Stimulated activated CD8-positive, alpha-beta memory T cell treated with anti-CD3 and anti-CD28 coated beads, Interleukin-4, amount 100 ng/mL, for 4 hours (primary cell): ENCODE measurements at places on chromosomes 2 and 18.

DNA sequence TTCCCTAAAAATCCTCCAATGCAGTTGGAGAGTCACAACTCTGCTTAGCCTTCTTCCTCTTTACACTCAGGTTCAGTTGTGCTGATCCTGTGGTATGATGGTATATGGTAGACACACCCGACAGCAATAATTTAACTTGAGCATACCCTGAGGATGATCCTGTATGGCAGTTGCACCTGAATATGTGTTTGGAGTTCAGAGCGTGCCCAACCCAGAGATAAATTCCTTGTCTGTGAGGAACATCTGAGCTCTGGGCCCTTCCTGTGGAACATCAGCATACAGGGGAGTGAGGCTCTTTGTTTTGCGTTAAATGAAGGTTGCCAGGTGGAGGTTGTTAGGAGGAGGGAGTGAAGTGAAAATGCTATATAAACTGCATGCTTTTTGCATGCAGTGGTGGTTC lies 187.7 kb downstream of the MYO3B start:
- DNase-seq, result no peak

GRCh38 chr2:239054921-239055320 lies 207.0 kb downstream of the TWIST2 start:
- no peak for DNase-seq

- DNase-seq, result no peak
Measured at GRCh38 chr2:143229411-143229810, 100.2 kb downstream of the ARHGAP15 start.

DNA sequence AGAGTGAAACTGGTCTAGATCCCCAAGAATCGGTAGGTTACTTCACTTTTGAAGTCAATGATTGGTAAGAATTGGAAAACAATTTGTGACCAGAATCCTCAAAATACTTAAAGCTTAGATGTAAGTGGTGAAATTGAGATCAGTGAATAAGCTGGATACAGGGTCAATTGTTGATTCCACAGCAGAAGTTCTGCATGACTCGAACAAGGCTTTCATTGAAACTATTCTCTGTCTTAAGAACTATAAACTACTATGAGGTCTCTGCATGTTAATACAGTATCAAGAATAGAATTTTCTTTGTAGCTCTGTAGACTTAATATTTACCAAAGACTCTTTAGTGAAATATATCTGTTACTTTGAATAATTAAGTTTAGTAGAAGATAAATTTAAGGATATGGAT lies 324.2 kb upstream of the FIGN start:
- DNase-seq, result no peak

- DNase-seq, result no peak
Measured at GRCh38 chr2:222447131-222447530, 22.8 kb downstream of the SGPP2 start.

DNA sequence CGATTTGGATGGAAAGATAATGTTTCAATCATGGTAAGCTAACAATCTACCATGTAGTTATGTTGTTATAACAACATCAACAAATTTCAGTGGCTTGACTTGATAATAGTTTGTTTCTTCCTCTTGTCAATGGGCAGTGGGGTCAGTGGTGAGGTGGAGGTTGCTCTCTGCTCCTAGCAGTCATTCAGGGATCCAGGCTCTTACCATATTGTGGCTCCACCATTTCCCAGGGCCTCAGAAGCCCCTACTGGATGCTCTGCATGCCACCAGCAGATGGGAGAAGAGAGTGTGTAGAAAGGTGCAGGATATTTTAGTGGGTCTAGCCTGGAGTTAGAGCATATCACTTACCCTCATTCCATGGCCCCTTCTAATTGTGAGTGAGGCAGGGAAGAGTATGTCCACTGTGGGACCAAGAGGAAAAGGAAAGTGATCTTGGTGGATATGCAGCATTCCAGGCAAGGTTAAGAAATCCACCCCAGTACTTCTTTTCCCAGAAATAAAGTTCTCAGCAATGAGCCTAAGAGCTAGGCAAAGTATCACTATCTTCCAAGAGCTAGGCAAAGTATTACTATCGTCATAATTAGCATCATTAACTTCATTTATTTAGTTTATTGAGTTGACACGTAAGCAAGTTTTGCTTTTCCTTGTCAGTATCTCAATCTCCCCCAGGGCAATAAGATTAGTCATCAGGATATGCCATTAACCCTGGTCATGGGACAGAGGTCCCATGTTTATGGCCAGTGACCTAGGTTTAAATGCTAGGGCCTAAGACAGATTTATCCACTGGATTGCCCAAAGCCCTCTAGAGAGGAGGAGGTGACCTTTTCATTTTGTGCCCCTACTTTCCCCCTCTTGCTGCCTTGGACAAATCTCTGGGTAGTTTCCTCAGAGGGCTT lies 4.2 kb upstream of the IWS1 start:
- DNase-seq, result no peak

DNA sequence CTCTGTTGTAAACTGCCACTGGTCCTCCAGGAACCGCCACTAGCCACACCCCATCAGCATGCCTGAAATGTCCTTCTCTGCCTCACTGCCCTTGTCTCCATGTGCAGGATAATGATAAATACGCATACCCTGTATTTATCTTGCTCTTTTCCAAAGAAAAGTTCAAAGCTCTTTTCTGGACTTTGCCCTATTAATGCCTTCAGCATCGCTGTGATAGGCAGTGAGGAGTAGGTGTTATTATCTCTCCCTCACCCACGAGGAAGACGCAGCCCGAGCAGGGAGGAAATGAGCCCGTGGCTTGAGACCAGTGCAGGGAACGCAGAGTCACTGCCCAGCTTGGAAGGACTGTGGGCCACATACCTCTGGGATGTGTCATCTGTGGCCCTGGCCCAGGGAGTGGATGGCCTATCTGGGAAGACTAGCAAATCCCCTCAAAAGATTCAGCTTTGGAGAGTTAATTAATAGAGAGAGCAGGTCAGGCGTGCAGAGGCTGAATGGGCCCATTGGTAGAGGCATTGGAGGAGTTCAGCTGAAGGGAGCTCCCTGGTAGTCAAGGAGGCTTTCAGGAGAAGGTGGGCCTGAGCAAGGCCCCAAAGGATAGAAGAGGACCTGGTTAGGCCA lies 39.5 kb upstream of the MCFD2 start:
- DNase-seq, result no peak

DNA sequence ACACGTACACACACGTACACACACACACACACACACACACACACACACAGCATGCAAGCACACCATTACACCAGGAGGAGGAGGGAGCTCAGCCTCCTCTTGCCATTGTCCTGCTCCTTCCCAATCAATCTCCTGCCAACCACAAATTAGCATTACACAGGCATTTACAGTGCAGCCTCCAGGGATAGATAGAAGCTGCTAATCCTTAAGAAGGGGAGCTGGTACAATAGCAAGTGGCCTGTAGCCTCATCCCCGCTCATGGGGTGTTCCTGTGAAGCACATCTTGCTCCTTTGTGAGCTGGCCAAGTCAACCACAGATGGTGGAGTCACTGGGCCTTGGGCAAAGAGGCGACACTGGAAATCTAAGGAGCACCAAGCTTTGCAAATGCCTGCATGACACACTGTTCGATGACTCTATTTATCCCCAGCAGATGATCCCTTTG lies 110.3 kb upstream of the PKDCC start:
- DNase-seq, result no peak

- DNase-seq, result no peak
Measured at GRCh38 chr2:195513119-195513518, 143.9 kb upstream of the SLC39A10 start.

DNA sequence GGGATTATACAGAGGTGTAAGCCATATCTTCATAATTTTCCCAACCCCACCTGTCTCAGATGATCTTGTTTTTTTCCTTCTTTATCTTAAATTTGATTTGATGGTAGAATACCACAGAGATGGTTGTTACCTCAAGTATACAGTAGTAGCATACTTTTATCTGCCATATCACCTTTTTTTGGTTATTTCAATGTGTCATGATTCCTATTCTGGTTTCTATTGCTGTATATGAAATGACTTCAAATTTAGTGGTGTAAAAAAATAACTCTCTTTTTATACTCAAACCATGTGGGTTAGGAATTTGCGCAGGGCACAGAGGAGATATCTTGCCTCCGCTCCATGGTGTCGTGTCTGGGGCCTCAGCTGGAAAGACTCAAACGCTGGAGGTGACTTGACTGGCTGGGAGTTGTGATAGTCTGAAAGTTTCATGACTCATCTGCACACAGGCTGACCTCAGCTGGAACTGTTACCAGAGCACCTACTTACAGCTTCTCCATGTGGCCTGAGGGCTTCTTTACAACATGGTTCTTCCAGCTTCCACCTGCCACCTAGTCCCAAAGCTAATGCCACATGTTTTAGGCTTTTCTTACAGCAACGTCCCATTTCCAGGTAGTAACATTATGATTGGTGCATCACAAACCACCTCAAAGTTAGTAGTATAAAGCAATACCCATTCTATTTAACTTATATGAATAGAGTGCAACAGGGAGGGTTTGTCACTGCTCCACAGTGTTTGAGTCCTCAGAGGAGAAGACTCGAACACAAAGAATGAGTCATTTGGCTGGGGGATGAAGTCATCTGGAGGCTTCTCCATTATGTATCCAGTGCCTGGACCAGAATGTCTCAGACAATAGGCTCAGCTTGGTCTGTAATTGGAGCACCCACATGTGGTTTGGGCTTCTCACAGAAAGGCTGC lies 82.3 kb upstream of the XPO1 start:
- no peak for DNase-seq

GRCh38 chr18:74447404-74448152 lies 9.5 kb downstream of the DIPK1C start:
- DNase-seq, result no peak

GRCh38 chr2:140586379-140586778 lies 1544.4 kb downstream of the LRP1B start:
- no peak for DNase-seq

- no peak for DNase-seq
Measured at GRCh38 chr2:177641331-177641730, 248.8 kb downstream of the AGPS start.

DNA sequence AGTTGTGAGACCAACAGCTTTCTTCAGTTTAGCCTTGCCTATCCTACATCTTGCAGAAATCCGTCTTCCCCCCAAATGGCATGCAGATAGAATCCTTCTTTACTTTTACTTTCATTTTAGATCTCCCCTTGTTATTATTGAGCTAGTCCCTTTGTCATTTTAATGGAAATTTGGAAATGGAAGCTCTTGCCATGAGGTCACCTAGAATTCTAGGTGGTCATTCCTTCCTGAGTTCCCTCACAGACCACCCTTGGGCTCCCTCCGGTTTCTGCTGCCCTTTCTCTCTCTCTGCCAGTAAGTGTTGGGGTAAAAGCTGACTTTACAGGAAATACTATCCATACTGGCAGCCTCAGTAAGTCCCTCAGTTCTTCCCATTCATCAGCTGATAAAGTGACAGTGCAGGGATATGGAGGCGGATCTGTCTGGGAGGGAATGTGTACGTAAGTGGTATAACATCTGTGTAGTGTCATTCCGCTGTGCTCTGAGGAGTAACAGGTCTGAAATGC lies 30.2 kb downstream of the ARHGAP25 start:
- DNase-seq, result no peak

DNA sequence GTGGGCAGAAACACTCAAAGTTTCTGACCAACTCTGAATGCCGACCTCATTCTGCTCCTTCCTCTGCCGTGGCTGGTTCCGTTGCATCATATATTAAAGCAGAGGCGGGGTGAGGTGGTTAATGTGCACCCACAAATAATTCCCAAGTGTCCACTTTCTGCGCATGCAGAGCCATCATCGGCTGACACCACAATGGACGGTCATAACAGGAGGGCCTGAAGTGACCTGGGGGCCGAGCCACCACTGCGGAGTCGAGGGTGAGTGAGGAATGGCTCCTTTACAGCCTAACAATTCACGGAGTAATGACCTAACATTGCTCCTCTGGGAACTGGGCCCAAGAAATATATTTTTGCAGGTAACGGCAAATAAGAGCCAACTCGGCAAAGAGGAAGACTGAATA lies 32.9 kb upstream of the GLI2 start:
- DNase-seq, result no peak

- DNase-seq, result no peak
Measured at GRCh38 chr2:109030870-109031475, 42.0 kb upstream of the EDAR start.

DNA sequence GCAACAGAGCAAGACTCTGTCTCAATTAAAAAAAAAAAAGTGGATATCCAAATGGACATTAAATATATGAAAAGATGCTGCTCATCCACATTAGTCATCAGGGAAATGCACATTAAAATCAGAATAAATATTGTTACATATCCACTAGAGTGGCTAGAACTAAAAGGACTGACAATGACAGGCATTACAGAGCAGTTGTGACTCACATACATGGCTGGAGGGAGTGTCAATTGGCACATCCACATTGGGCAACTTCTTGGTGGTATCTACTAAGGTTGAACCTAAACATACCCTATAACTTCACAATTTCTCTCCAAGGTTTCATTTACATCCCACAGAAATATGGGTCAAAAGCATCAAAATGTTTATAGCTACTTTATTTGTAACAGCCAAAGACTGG lies 14.0 kb upstream of the DNER start:
- no peak for DNase-seq

DNA sequence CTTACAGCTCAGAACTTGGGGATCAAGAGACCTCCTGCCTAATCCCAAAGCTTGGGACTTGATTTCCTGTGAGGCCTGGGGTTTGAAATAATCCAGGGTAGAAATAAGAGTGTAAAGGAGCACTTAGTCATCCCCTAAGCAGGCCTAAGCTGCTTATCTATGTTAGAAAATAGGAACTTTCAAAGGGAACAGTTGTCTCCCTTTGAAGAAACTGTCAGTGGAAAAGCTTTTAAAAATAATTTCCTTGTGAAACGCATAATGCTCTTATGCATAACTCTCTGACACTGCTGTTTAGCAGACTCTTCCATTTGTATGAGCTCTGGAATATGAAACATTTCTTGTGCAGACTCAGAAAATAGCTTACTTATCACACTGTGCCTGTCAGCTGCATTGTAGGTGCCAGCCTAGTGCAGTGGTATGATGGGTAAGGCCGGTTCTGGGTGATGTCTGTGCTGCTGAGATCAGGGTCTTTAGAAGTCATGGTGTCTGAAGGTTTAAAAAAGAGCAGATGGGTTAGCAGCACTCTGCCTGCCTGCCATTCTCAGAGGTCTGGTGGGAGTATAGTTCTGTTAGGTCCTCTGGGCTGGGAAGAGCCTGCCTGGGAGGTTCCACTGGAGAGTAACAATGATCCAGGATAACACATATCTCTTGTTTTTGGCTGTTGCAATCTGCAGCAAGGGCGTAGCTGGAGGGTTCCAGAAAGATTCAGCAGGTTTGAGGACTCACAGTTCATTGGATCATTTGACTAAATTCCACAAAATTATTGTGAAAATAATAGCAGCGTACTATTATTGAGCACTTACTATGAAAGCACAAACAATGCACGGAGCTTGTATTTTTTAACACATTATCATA lies 283.2 kb upstream of the MEX3C start:
- DNase-seq, result no peak

- DNase-seq, result no peak
Measured at GRCh38 chr18:30775629-30776028, 266.9 kb downstream of the DSC3 start.

GRCh38 chr2:168076731-168077130 lies 170.7 kb downstream of the STK39 start:
- DNase-seq, result no peak

DNA sequence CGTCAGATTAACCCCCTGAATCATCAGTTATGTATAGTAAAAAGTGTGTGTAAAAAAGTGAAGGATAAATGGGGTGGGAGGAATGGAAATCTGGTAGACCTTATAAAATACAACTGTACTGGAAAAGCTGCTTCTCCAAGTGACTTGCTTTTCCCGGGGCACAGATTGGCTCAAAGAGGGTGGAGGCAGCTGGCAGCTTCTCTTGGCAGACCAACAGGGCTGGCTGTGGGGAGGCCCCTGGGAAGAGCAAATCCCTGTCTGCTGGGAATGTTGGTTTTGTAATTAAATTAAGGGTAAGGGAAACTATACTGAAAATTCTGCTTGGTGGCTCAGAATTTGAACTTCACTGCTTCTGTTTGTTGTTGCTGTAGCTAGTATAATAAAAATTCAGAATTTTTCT lies 154.2 kb upstream of the DLX2 start:
- DNase-seq, result no peak
